Activated naive CD4-positive, alpha-beta T cell treated with anti-CD3 and anti-CD28 coated beads for 36 hours (primary cell): ENCODE measurements at places on chromosomes 2 and 18.

- no peak for DNase-seq
These were observed 595.8 kb downstream of the STK39 start for GRCh38 chr2:167651406-167652151.

DNA sequence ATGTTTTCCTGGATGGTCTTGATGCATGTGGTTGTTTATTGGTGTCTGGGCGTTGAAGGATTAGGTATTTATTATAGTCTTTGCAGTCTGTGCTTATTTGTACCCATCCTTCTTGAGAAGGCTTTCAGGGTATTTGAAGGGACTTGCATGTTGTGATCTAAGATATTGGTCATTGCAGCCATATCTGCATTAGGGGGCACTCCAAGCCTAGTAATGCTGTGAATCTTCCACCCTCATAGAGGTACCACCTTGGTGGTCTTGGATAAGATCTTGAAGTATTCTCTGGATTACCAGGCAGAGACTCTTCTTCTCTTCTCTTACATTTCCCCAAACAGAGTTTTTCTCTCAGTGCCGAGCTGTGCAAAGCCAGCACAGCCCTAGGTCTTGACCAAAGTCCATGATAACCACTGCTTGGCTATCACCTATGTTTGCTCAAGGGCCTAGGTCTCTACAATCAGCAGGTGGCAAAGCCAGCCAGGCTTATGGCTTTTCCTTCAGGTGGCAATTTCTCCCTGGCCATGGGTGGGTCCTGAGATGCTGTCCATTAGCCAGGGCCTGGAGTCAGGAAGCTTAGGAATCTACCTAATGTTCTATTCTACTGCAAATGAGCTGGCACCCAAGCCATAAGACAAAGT lies 15.4 kb upstream of the PPP1R1C start:
- no peak for DNase-seq

DNA sequence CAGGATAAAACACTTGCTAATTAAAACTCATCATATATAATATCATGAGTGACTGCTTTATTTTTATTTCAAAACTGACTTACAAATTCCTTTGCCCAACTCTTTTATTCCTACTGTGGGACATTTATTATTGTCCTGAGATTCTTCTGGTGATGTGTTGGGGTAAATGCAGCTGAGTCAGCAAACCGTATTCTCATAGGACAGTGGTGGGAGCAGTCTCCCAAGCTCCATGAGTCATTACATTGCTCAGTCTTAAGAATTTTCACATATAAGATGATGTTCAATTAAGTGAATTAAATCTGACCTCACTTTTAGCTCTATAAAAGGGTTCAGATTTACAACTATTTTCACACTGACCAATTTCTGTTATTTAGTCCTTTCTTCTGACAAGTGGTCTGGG lies 1530.7 kb downstream of the LRP1B start:
- DNase-seq: no peak

DNA sequence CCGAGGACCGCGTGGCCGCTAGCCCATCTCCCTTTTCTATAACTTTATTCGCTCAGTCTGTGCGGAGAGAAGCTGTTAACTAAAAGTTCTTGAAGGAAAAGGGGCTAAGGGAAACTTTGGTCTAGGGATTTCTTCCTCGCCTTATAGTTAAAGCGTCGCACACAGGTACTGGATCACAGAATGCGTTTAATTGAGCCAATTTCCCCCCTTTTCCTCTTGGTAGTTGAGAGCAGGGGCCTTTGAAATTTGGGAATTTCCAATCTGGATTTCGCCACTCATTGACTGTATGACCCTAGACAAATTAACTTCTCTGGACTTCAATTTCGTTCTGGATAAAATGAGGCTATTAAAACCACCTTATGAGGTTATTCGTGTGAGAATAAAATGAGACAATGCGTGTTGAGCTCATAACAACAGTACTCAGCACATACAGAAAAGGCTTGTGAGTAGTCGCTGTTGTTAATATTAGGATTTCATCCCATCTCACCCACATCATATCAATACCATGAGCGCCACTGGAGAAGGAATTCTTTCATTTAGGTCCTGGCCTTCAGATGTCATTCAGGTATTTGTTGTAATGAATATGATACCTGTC lies 763 bp upstream of the OLA1 start:
- DNase-seq: no peak

- DNase-seq: no peak
These were observed 16.5 kb upstream of the FAHD2A start for GRCh38 chr2:95386031-95386430.

- no peak for DNase-seq
These were observed 35.7 kb upstream of the NTSR2 start for GRCh38 chr2:11705711-11706110.

DNA sequence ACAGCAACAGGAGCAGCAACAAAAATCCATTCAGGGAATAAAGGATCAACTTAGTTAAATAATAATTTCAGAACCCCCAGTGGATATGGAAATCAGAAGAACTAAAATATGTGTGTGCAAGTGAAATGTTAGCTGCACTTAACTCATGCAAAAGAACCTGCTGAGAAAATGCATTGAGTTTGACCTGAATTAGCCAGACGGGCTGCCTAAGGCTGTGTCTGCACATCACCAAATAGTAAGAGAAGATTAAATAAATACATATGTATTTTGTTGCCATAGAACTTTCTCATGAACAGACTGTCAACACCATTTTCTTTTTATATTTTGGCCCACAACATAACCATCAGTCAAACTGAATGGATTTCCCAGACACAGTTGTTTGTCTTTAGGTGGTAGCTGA lies 262.0 kb upstream of the PIK3C3 start:
- DNase-seq: no peak

DNA sequence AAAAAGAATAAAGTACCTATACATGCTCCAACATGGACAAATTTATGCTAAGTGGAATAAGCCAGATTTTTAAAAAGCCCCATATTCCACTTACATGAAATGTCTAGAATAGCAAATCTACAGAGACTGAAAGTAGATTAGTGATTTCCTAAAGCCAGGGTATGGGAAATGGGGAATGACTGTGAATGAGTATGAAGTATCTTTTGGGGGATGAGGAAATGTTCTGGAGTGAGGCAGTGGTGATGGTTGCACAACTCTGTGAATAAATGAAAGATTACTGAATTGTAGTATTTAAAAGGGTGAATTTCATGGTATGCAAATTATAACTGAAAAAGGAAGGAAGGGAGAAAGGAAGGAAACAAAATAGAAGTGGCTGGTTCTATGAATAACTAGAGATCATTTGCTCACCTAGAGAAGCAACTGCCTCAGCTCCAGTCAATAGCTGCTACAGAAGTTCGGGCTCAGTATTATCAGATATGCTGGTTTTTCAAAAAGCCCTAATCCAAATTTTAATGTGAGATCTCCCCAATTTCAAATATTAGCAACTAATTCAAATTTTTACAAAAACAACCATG lies 39.3 kb downstream of the MAP3K2 start:
- DNase-seq: no peak
